ENCODE measurements at places on chromosomes 7 and 10. TPM values are rescaled to one million over a fixed set of nuclear protein-coding genes. Genes with fewer than 3 reads are reported as not detected.

PHF14 gene
- 22.3 TPM for total RNA-seq

TMUB1 gene
- 72.9 TPM for total RNA-seq

SNX10 gene
- total RNA-seq: 36.1 TPM

GRCh38 chr7:139523199-139523941 is at the start of gene CLEC2L:
CLEC2L (plus strand) TSS chr7:139523685; CDS start chr7:139523928, 243 bp downstream.
- H3K36me3 ChIP-seq: no peaks in the 10 kb centered on the region
- DNase-seq: peak; percentile 84
- peaks cover 4% of the 10 kb centered on the region for H3K4me1 ChIP-seq
- H3K4me3 ChIP-seq: peak within 1 kb of the TSS; percentile 33

GRCh38 chr10:36349445-36350078 is 707.5 kb upstream of the FZD8 start:
- no peaks in the 10 kb centered on the region for H3K27me3 ChIP-seq
- DNase-seq: no peak
- no peak overlapping the region for H3K4me3 ChIP-seq
- no peaks in the 10 kb centered on the region for H3K36me3 ChIP-seq

DNA sequence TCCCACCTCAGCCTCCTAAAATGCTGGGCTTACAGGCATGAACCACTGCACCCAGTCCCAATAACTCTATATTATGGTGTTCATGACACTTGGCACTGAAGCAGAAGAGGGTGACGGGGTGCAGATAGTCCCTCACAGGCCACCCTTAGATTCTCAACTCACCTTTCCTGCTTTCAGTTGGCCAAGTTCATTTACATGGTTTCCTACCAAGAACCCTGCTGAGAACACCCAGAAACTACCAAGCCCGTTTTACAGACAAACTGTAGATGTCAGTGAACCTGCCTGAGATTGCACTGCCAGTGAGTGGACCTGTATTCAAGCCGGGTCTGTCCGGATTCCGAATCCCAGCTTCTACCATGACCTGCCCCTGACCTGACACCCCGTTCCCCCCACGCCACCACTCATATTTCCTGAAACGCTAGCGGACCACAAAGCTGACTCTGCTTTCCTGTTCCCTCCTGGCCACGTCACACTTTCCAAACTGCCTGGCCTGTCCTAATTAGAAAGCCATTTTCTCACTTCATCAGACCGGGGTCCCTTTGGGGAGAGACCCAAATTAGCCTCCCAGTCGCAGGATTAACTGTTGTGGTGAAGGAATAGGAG is 17.3 kb downstream of the GRID2IP start:
- no peak overlapping the region for H3K4me3 ChIP-seq
- no peak overlapping the region for H3K27ac ChIP-seq
- H3K4me1 ChIP-seq: peaks cover 15% of the 10 kb centered on the region

DNA sequence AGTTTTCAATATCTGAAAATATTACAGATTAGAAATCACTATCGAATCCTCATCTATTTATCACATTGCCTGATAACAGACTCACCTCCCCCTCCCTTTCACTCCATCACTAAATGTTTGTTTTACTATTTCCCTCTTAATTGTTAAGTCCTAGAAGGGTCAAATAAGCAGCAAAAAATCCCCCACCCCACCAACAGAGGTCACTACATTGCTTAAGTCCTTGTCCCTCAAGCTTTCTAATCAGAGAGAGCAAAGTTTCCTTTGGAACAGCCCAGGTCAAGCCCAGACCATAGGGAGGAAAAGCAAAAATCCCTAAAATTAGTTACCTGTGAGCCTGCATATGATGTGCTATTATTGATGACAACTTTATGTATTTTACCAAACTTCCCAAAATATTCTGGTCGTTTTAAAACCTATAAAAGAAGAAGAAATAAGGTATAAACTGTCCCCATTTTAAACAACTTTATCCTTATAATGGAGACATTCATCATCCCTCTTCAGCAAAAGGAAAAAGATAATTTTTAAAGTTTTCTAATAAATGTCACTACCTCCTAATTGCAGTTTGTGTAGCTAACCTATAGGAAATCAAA is 95.0 kb downstream of the CNOT4 start:
- no peak overlapping the region for H3K27ac ChIP-seq
- H3K4me1 ChIP-seq: no peaks in the 10 kb centered on the region
- no peaks in the 10 kb centered on the region for H3K27me3 ChIP-seq
- DNase-seq: peak; percentile 39

GRCh38 chr7:106070567-106071254 is 41.4 kb downstream of the SYPL1 start:
- peak overlapping the region; percentile 76 for H3K27ac ChIP-seq
- no peak for DNase-seq
- no peaks in the 10 kb centered on the region for H3K36me3 ChIP-seq
- no peaks in the 10 kb centered on the region for H3K27me3 ChIP-seq
- H3K4me1 ChIP-seq: peaks cover 39% of the 10 kb centered on the region
- H3K4me3 ChIP-seq: no peak overlapping the region

DNA sequence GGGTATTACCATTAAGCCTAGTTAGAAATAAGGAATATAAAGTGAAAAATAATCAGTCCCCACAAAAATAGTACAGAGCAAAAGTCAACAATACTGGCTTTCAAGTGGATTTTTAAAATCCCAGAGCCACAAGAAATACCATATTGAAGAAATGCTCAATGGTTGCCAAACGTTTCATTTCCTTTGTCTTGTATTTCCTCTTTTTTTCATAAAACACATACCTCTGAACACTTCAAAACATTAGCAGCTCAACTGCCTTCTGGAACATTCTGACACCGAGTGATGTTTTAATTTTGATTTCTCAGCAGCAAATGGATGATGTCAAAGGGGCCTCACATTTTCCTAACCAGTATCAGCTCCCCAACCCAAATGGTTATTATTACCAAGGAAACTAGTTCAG is 10.5 kb downstream of the NOD1 start:
- no peak overlapping the region for H3K4me3 ChIP-seq
- no peaks in the 10 kb centered on the region for H3K36me3 ChIP-seq
- H3K27me3 ChIP-seq: no peaks in the 10 kb centered on the region

GRCh38 chr7:6630007-6630849 is 6.9 kb upstream of the ZNF316 start:
- H3K27me3 ChIP-seq: no peaks in the 10 kb centered on the region
- no peak overlapping the region for H3K27ac ChIP-seq
- H3K4me3 ChIP-seq: no peak overlapping the region
- H3K36me3 ChIP-seq: no peaks in the 10 kb centered on the region
- H3K4me1 ChIP-seq: no peaks in the 10 kb centered on the region
- DNase-seq: no peak

DNA sequence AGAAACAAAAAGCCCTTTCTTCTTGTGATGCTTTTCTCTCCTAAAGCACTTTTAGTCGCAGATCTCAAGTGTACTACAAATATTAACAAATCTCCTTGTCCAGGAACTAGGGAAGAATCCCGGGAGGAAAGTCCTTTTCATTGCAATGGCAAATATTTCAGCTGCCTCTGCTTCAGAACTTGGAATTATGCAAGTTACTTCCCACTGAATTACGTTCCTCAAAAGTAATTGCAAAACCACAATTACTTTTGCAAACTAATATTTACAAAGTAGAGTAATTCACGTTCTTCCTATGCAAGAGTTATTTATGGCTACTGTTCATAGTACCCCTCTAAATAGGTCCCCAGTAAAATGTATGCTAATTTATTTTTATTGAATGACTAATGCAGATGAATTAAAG is 14.5 kb downstream of the PRKCQ start:
- H3K4me1 ChIP-seq: peaks cover 14% of the 10 kb centered on the region
- H3K4me3 ChIP-seq: no peak overlapping the region
- DNase-seq: no peak
- no peaks in the 10 kb centered on the region for H3K36me3 ChIP-seq

- no peaks in the 10 kb centered on the region for H3K27me3 ChIP-seq
- no peak for DNase-seq
- H3K4me1 ChIP-seq: no peaks in the 10 kb centered on the region
- no peaks in the 10 kb centered on the region for H3K36me3 ChIP-seq
- H3K27ac ChIP-seq: no peak overlapping the region
These were observed 3.0 kb upstream of the PRSS37 start for GRCh38 chr7:141844256-141844655.

DNA sequence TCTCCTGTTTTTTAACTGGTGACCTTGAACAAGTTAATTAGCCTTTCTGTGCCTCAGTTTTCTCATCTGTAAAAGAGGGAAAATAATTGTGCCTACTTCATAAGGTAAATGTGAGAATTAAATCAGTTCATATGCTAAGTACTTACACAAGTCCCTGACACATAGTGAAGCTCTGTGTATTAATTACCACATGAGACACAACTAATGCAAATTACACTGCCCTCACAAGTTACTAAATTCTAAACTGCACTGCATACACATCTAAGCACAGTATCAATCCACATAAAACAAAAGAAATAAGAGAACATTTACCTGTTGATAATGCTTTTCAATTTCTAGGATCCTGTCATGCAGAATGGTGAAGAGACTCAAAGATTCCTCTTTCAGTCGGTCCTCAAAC is 22.5 kb downstream of the C10orf67 start:
- no peaks in the 10 kb centered on the region for H3K36me3 ChIP-seq
- no peak for DNase-seq
- no peaks in the 10 kb centered on the region for H3K4me1 ChIP-seq
- no peak overlapping the region for H3K4me3 ChIP-seq

GRCh38 chr7:6257675-6258074 is 14.7 kb downstream of the CYTH3 start:
- H3K4me1 ChIP-seq: peaks cover 31% of the 10 kb centered on the region
- H3K36me3 ChIP-seq: no peaks in the 10 kb centered on the region
- DNase-seq: no peak

- no peaks in the 10 kb centered on the region for H3K27me3 ChIP-seq
- H3K4me3 ChIP-seq: no peak overlapping the region
- DNase-seq: no peak
- H3K27ac ChIP-seq: no peak overlapping the region
These were observed 822.1 kb upstream of the SORCS1 start for GRCh38 chr10:107986571-107986970.

DNA sequence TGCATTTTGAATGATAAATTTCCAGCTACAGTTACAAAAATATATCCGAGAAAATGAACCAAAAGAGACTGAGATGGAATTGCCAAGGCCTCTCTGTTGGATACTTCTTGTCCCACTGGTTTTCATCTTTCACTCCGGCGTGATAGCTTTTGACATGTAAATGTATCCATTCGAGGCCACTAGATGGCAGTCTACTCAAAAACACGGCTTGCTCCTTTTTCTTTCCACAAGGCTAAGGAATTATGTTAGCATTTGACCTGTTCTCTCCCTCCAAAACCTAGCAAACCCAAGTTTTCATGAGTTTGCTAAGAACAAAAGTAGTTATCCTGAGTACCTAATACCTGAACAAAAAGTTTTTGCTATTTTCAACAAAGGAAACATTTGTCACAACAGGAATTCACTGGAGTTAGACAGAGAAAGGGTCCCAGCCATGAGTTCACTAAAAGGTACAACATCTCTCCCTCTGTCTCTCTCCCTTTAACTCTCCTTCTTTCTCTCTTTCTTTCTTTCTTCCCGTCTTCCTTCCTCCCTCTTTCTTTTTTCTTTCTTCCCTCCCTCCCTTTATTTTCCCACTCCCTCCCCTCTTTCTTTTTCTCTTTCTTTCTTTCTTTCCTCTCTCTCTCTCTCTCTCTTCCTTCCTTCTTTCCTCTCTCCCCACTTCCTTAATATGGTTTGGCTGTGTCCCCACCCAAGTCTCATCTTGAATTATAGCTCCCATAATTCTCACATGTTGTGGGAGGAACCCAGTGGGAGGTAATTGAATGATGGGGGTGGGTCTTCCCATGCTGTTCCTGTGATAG is 207.9 kb upstream of the MYO3A start:
- no peaks in the 10 kb centered on the region for H3K4me1 ChIP-seq
- no peak overlapping the region for H3K4me3 ChIP-seq
- H3K27ac ChIP-seq: no peak overlapping the region
- no peaks in the 10 kb centered on the region for H3K27me3 ChIP-seq
- no peaks in the 10 kb centered on the region for H3K36me3 ChIP-seq

All from upper lobe of left lung (tissue), 6 donors.